ENCODE measurements at places on chromosomes 3 and 15.

- DNase-seq: no peak
Measured at GRCh38 chr3:43390255-43390588, 103.9 kb downstream of the SNRK start.

GRCh38 chr3:15703346-15703745, 94.4 kb downstream of the ANKRD28 start:
- no peak for DNase-seq

GRCh38 chr3:169303660-169304059, 359.9 kb downstream of the MECOM start:
- no peak for DNase-seq

DNA sequence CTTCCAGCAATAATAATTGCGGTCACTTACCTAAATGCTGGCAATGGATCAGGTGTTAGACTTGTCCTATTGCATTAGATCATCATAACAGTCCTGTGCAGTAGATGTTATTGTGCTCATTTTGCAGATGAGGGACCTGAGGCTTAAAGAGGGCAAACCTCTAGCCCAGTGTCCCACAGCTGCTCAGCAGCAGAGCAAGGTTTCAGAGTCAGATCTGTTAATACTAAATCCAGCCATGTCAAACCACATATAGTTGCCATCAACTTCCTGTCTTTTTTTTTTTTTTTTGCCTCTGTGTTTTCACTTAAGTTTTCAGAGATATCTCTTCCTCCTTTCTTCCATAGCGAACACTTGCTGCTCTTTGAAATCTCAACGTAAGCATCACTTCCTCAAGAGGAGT, 12.1 kb downstream of the FEZF2 start:
- no peak for DNase-seq

GRCh38 chr3:193780397-193780796, 187.4 kb downstream of the OPA1 start:
- DNase-seq: no peak

- no peak for DNase-seq
Measured at GRCh38 chr3:100869787-100870186, 123.4 kb downstream of the ABI3BP start.
